ENCODE measurements at places on chromosomes 1 and 21.

GRCh38 chr1:209873067-209873799 is 45.5 kb downstream of the UTP25 start:
- no peak for DNase-seq

GRCh38 chr1:86787621-86788020 is 83.2 kb downstream of the SH3GLB1 start:
- DNase-seq: no peak

GRCh38 chr1:197391303-197392226 is 123.5 kb downstream of the CRB1 start:
- no peak for DNase-seq

- DNase-seq: no peak
These were observed 3.1 kb downstream of the PADI1 start for GRCh38 chr1:17207966-17208418.

DNA sequence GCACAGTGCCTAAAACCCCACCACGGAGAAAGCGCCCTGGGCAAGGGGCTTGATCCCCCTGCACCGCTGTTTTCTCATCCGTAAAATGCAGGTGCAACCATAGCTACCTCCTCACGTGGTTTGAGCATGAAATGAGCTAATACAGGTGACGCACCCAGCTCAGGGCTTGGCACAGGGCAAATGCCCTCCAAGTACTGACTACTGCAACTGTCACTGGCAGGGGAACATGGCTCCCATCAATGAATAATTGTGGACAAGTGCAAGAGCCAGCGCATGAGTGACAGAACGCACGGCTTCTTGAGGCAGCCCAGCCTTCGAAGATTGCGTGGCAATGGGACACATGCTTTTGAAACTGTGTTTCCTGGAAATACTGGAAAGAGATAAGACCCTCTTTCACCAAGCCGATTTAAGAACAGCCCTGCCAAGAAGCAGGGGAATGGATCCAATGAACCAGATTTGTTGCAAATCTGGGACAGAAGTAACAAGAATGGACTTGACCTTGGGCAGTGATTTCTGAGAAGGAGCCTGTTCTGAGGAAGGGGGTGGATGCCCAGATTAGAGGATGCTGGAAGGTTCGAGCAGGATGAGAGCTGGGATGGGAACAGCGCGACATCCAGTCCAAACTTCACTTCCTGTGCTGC is 92.8 kb upstream of the IFFO2 start:
- no peak for DNase-seq

- DNase-seq: no peak
These were observed 593.4 kb upstream of the ZP4 start for GRCh38 chr1:238484121-238484520.

DNA sequence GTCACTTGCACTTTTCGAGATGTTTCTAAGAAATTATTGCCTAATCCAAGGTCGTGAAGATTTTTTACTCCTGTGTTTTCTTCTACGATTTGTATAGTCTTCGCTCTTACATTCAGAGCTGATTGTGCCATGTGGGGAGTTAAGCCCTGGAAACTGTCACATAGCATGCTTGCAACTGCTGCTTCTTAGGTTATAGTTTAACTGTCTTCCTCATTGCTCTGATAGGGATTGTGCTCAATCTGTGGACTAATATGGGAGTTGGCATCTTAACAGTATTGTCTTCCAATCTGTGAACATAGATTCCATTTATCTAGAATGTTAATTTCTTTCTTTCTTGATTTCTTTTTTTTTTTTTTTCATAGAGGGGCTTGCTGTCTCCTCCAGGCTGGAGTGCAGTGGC is 34.8 kb upstream of the CAMTA1 start:
- DNase-seq: no peak

DNA sequence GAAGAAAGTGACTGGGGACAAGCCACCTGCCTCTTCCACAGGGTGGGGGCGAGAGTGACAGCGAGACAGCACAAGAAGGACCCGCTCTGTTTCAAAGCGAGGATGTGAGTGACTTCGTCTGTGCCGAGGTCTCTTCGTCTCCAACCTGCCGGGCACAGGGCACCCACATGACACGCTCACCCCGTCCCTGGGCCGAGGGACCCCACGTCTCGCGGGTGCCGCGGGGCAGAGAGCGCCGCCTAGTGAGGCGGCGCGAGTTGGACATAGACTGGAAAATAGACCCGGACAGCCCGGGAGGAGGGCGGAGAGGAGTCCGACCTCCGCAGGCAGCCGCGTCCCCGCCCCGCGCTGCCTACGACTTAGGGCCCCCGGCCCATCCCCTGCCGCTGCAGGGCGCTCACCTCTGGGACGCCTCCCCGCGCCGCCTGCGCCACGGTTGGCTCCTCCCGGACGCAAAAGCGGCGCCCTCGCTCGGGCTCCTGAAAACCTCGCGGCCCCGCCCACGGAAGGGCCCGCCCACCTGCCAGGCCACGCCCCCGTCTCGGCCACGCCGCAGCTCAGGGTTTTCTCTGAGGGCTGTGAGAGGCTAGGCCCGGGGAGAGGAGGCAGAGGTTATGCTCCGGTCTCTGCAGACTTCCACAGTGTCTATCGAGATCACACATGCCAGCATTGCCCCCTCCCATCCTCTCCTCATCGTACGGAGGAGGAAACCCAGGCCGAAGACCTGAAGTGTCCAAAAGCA is at the start of gene TLR5:
TLR5 (minus strand) TSS at position 454 of the 742 bp plus-strand sequence. CDS start 30,217 bp downstream, outside the sequence.
- peak; percentile 84 for DNase-seq

DNA sequence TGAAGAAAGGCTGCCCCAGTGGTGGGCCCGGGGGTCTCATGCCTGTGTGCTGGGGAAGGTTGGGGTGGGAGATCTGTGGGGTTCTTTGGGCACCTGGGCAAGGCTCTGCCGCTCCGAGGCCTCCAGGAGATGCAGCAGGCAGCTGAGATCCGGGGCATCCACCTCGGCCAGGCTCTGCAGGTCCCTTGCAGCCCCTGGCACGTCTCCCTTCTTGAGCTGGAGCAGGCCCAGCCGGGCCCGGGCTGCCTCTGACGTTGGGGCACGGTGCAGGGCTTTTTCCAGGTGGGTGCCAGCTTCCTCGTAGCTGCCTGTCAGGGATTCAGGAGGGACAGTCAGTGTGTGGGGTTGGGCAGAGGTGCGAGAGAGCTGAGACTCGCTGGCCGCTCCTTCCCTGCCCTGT is 11.4 kb upstream of the MMEL1 start:
- DNase-seq: no peak

- no peak for DNase-seq
These were observed 39.6 kb downstream of the ZBTB18 start for GRCh38 chr1:244090645-244091044.

DNA sequence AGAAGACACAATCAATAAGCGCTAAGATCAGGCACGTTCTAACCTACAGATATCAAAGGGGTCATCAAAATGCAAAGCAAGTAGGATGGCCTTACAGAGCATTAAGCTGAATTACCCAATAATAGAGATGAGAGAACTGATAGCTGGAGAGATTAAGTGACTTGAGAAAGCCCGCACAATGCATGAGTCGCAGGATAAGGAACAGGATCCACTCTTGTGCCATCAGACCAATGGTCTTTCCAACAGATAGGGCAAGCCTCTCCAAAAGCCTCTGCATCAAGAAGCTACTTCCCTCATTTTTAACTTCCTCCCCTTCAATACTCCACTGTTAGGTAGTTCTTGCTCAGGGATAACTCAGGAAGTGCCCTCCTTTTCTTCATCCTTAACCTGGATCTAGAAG is 2.6 kb downstream of the CHML start:
- no peak for DNase-seq

DNA sequence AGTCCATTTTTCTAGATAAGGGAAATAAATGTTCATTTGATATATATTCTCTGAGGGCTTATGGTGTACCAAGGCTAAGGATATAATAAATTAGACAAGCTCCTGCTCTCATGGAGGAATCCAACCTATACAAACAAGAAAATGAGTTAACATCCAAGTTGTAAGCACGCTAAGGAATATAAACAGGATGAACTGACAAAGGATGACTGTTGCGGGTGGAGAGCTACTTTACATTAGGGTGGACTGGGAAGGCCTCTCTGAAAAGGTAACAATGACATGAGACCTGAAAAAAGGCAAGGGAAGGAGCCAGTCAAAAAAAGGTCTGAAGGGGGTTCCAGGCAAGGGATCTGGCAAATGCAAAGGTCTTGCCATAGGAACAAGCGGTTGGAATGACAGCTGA is 3.1 kb downstream of the BCAR3 start:
- no peak for DNase-seq

GRCh38 chr1:39261712-39262221 is 57.3 kb downstream of the MACF1 start:
- DNase-seq: no peak

- DNase-seq: no peak
These were observed 574.0 kb downstream of the KCNT2 start for GRCh38 chr1:196034080-196034706.

- DNase-seq: no peak
These were observed 97.2 kb downstream of the BCAR3 start for GRCh38 chr1:93584261-93585003.

All from Caki2 (cell line).